ENCODE measurements at places on chromosomes 11 and 22. TPM values are rescaled to one million over a fixed set of nuclear protein-coding genes. Genes with fewer than 3 reads are reported as not detected.
A peak's percentile ranks its signal among the peaks of the same experiment; 100 is the strongest.

DNA sequence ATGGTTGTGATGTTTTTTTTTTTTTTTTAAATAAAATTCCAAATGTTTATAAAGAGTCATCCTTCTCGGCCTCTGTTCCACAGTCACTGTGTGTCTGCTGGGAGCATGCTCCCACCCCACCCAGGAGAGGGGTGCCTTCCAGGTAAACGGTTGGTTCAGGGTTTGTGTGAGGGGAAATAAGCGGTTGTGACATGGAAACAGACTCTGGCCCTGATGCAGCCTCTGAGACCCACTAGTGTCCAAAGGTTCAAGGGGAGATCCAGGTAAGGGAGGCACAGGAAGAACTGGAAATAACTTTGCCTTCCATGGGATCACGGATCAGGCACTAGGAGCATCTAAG lies 6.0 kb upstream of the GAS2L1 start:
- no peak for DNase-seq

Gene OR4D11
- 15.6 TPM for total RNA-seq

- DNase-seq, result no peak
These were observed 68.8 kb downstream of the SNX19 start for GRCh38 chr11:130847517-130847916.

- DNase-seq, result peak; percentile 75
These were observed 79.1 kb upstream of the LMO2 start for GRCh38 chr11:33970984-33971466.

- DNase-seq, result no peak
These were observed 10.3 kb downstream of the CD81 start for GRCh38 chr11:2387266-2387987.

DNA sequence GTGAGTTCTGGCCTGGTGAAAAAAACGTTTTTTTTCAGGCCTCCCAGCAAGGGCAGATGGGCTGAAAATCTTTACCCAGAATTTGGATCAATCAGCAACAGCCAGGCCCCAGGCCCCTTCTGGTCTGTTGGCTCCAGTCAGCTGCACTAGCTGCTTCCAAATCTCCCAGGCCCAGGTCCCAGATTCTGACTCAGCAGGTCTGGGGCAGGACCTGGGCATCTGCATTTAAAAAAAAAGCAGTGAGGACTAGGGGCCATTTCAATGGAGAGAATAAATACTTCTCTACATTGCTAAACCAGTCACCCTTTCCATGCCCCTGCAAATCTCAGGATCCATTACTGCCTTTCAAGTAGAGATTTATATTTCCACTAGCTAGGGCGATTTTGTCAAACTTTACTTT lies 4.3 kb downstream of the SLC15A3 start:
- no peak for DNase-seq

- no peak for DNase-seq
These were observed 9.5 kb downstream of the MFNG start for GRCh38 chr22:37476389-37477329.

- DNase-seq, result no peak
These were observed at the start of gene GRAP2 for GRCh38 chr22:39900306-39901227. Gene GRAP2 (plus strand): TSS chr22:39901084. CDS start chr22:39947107, 46,023 bp downstream.

Gene FOLR1
- total RNA-seq, result 5.1 TPM

DNA sequence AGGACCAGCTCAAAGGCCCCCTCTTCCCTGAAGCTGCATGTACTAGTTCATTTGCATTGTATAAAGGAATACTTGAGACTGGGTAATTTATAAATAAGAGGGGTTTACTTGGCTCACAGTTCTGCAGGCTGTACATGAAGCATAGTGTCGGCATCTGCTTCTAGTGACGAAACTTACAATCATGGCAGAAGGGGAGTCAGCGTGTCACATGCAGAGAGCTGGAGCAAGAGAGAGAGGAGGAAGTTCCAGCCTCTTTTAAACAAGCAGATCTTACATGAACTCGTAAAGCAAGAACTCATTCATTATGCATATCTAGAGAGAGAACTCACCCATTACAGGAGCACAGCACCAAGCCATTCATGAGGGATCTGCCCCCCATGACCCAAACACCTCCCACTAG lies 7.1 kb upstream of the HMGXB4 start:
- no peak for DNase-seq

Gene RIN1
- total RNA-seq, result 4.8 TPM

- DNase-seq, result no peak
These were observed 54.2 kb downstream of the PACSIN2 start for GRCh38 chr22:42960531-42961399.

DNA sequence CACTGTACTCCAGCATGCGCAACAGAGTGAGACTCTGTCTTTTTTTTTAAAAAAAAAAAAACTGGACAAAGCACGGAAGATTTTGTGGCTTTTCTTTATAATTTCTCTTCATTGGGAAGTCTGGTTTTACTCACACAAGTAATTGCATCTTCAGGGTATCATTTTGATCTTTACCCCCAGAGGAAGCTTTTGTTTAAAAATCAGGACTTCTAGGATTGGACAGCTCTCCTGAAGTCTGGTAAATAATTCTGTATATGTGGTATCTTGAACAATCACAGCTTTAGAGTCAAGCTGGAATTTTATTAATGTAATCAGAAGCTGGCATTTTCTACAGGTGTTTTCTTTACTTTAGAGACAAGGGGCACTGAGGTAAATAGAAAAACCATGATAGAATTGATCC lies 208.1 kb upstream of the NARS2 start:
- DNase-seq, result no peak

GRCh38 chr22:49377306-49377705 lies 450.4 kb downstream of the BRD1 start:
- DNase-seq, result no peak

- DNase-seq, result no peak
These were observed 20.9 kb downstream of the OOSP3 start for GRCh38 chr11:59899532-59899931.
